Spleen (tissue), 13 donors: ENCODE measurements at places on chromosomes 1 and 21. TPM values are rescaled to one million over a fixed set of nuclear protein-coding genes. Genes with fewer than 3 reads are reported as not detected.

GRCh38 chr1:214187121-214187900, 93.6 kb upstream of the SMYD2 start:
- DNase-seq: no peak
- peaks cover 6% of the 10 kb centered on the region for H3K4me1 ChIP-seq
- no peak overlapping the region for H3K27ac ChIP-seq
- no peak overlapping the region for H3K4me3 ChIP-seq

GRCh38 chr1:31222176-31222575, 17.5 kb downstream of the NKAIN1 start:
- no peaks in the 10 kb centered on the region for H3K36me3 ChIP-seq
- H3K27me3 ChIP-seq: no peaks in the 10 kb centered on the region
- H3K27ac ChIP-seq: no peak overlapping the region
- no peaks in the 10 kb centered on the region for H3K4me1 ChIP-seq

- H3K4me1 ChIP-seq: no peaks in the 10 kb centered on the region
- H3K4me3 ChIP-seq: no peak overlapping the region
- H3K36me3 ChIP-seq: no peaks in the 10 kb centered on the region
- no peak overlapping the region for H3K27ac ChIP-seq
- no peak for DNase-seq
- H3K27me3 ChIP-seq: no peaks in the 10 kb centered on the region
Observed at GRCh38 chr1:27650171-27650538, 15.2 kb upstream of the FGR start.

TNFRSF14 gene
- total RNA-seq: 190 TPM

SHISA4 gene
- total RNA-seq: 8.4 TPM

DNA sequence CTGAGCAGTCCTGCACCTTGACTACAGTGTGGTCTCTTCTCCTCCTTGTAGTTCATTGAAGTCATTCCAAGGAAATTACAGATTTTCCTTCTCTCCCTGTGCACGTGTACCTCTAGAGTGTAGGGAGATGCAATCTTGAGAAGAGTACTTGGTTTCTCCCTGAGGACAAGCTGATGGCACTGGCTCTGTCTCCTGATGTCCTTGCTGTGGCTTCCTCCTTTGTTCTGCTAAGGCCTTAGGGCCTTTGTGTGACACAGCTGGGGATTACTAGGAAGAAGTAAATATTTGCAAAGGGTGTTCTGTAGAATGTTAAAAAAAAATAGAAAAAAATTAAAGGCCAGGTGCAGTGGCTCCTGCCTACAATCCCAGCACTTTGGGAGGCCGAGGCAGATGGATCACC, 66.2 kb upstream of the APOBEC4 start:
- H3K27me3 ChIP-seq: no peaks in the 10 kb centered on the region
- no peak for DNase-seq
- no peaks in the 10 kb centered on the region for H3K36me3 ChIP-seq

GRCh38 chr1:112723511-112723839, 8.3 kb upstream of the PPM1J start:
- no peak for DNase-seq
- H3K27me3 ChIP-seq: no peaks in the 10 kb centered on the region
- H3K4me1 ChIP-seq: peaks cover 21% of the 10 kb centered on the region
- no peak overlapping the region for H3K4me3 ChIP-seq

TAS1R1 gene
- total RNA-seq: 0.63 TPM

VAMP4 gene
- 18.0 TPM for total RNA-seq

SLC45A1 gene
- 3.2 TPM for total RNA-seq

DNA sequence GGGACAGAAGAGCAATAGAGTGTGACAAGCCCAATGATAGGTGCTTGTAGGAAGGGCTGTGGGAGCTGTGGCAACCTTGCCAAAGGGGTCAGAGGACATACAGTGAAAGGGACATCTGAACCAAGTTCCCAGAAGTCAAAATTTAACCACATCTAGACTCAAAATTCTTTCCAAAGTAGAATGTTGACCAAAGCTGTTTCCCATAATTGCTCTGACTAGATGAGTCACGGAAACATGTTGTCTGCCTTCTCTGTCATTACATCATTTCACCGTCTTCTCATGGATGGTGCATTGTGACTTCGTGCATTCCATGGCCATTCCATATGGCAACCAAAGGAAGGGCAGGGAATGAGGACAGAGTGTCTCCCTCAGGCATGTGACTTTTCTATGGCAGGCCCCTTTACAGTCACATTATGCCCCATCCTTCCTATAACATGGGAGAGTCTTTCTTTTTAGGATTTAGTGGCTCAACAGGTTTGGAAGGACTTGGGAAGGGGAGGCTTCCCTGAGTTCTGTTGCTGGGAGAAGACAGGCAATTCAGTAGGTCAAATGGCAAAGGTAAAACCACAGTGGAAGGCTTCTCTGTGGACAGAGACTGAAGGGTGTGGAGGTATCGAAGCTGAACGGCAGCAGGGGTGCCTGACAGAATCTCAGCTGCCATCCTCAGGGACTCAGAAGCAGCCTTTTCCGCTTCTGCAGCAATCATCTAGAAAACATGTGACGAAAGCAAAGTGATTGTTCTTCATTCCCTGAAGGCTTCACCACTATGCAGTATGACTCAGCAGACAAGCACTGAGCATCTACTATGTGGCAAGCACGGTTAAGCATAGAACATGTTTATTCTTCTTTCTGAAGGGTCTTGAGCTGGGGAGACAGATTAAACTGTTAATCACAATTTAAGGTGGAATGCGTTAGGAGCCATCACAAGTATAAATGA, 24.7 kb downstream of the NPHS2 start:
- no peak overlapping the region for H3K27ac ChIP-seq
- H3K27me3 ChIP-seq: no peaks in the 10 kb centered on the region
- DNase-seq: no peak
- no peak overlapping the region for H3K4me3 ChIP-seq

DNA sequence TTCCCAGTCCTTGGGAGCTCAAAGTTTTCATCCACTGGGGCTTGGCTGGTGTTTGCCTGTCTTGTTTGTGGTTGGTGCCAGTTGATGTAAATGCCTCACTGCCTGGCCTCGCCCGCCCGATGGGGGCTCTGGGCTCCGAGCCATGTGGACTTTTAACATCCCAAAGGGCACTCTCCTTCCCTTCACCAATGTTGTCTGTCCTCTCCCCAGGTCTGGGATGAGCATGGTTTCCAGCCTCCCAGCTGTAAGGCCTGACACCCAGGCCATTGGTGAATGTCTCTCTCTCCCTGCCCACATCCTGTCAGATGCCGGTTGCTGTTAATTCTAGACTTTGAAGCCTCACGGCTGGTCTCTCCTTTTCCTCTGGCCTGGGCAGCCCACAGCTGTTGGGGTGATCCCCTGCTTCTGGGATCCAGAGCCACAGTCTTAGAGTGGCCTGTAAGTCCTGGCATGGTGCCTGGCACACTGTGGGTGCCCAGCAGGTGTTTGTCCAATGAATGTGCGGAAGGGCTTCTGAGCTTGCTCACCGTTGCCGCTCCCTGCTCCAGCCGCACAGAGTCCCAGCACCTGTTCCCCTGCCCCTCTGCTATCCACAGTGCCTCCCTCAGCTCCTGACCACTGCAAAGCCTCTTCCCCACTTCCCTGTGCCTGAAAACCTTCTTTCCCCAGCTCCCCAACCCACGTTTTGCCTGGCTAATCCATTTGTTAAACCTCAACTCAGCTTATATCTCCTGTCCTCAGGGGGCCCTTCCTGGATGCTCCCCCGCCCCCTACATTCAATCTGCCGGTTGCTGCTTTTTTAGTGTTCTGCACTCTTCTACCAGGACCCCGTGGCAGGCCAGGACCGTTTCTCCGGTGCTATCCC, 3.3 kb upstream of the C1orf174 start:
- no peak overlapping the region for H3K4me3 ChIP-seq
- H3K4me1 ChIP-seq: peaks cover 32% of the 10 kb centered on the region
- H3K27ac ChIP-seq: peak overlapping the region; percentile 95
- H3K36me3 ChIP-seq: no peaks in the 10 kb centered on the region
- H3K27me3 ChIP-seq: no peaks in the 10 kb centered on the region

C1orf198 gene
- total RNA-seq: 13.3 TPM

GRCh38 chr1:26959270-26959669, 998 bp downstream of the KDF1 start:
- no peak for DNase-seq
- H3K36me3 ChIP-seq: no peaks in the 10 kb centered on the region
- peaks cover 20% of the 10 kb centered on the region for H3K27me3 ChIP-seq
- H3K4me3 ChIP-seq: no peak overlapping the region
- no peak overlapping the region for H3K27ac ChIP-seq

UCK2 gene
- 17.6 TPM for total RNA-seq

CNR2 gene
- 15.4 TPM for total RNA-seq

- no peaks in the 10 kb centered on the region for H3K27me3 ChIP-seq
- H3K4me1 ChIP-seq: no peaks in the 10 kb centered on the region
- no peak overlapping the region for H3K27ac ChIP-seq
- DNase-seq: no peak
Observed at GRCh38 chr1:82867781-82868180, 1067.0 kb downstream of the ADGRL2 start.

GRCh38 chr1:19088717-19089442, 121.2 kb downstream of the UBR4 start:
- peaks cover 84% of the 10 kb centered on the region for H3K36me3 ChIP-seq
- DNase-seq: no peak
- H3K4me1 ChIP-seq: peaks cover 4% of the 10 kb centered on the region
- H3K27ac ChIP-seq: no peak overlapping the region
- no peaks in the 10 kb centered on the region for H3K27me3 ChIP-seq

GRCh38 chr1:208207388-208208131, 36.6 kb downstream of the PLXNA2 start:
- H3K36me3 ChIP-seq: no peaks in the 10 kb centered on the region
- DNase-seq: no peak
- peaks cover 9% of the 10 kb centered on the region for H3K4me1 ChIP-seq
- no peak overlapping the region for H3K4me3 ChIP-seq

RORC gene
- 0.85 TPM for total RNA-seq

GRCh38 chr21:9759972-9760371, 761.4 kb upstream of the TPTE start:
- H3K4me1 ChIP-seq: no peaks in the 10 kb centered on the region
- no peak overlapping the region for H3K4me3 ChIP-seq
- H3K36me3 ChIP-seq: no peaks in the 10 kb centered on the region
- no peak overlapping the region for H3K27ac ChIP-seq

HSD3B2 gene
- not detected for total RNA-seq
